Activated CD8-positive, alpha-beta memory T cell treated with anti-CD3 and anti-CD28 coated beads for 48 hours (primary cell): ENCODE measurements at places on chromosomes 1 and 21.

DNA sequence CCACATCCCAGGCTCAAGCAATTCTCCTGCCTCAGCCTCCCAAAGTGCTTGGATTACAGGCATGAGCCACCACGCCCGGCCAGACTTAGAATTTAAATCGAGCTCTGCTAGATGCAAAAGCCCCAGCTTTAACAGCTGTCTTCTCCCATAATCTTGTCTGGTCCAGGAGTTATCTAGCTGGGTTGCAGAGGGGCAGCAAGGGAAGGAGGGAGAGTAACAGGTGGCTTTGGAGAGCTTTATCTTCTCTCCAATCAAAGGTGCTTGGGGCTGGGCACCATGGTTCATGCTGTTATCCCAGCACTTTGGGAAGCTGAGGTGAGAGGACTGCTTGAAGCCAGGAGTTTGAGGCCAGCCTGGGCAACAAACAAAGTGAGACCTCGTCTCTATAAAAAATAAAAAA is 3.9 kb downstream of the RHBG start:
- DNase-seq = no peak

DNA sequence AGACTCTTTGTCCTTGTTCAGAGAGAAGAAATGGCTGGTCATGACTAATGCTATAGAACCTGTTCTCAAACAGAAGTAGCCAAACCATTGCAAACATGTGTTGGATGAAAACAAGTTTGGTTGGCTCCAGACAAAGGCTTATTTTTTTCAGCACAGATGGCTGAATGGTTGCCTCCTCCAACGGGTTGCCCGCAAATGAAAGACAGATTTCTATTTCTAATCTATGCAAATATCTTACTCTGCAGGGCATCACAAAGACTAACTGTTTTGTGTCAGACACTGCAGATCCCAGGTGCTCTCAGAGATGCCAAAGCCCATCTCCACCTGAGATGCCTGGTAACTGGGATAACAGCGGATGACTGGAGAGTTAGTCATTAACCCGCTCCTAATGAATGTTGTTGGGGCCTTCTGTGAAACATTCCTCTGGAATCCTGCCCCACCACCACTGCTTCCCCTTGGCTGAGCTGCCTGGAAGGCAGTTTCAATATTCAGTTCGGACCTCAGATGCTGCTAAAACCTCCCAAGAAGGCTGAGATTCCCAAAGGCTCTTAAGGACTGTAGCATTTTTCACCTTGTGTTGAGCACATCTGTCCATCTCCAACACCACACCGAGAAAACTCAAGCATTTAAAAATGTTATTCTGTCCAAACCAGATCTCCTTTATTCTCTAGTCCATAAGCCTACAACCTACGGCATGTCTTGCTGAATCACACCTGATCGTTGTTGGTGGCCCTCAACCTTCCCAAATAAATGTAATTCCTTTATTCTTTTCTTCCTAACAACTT is 104.4 kb downstream of the PTPN14 start:
- no peak for DNase-seq

DNA sequence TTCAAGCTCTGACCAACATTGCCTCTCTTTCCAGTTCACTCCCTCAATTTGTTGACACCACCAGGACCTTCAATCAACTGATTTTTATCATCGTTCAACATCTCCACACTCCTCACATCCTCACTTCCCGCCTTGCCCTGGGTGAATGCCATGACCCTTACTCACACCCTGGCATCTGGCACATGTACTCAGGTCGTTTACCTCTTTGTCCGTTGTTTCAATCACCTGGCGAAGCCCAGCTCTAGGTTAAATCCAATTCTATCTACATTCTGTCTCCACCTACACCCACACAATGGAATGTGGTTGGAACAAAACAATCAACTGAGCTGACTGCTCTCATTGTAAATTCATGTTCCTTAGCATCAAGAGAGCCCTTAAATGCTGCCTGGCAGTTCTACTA is 24.2 kb upstream of the TBX15 start:
- no peak for DNase-seq

GRCh38 chr1:41003127-41003639 is 18.3 kb downstream of the SLFNL1 start:
- DNase-seq = no peak

- no peak for DNase-seq
Observed at GRCh38 chr1:60622486-60622885, 459.9 kb upstream of the NFIA start.

- DNase-seq = no peak
Observed at GRCh38 chr21:30233228-30234020, 17.5 kb upstream of the CLDN8 start.

DNA sequence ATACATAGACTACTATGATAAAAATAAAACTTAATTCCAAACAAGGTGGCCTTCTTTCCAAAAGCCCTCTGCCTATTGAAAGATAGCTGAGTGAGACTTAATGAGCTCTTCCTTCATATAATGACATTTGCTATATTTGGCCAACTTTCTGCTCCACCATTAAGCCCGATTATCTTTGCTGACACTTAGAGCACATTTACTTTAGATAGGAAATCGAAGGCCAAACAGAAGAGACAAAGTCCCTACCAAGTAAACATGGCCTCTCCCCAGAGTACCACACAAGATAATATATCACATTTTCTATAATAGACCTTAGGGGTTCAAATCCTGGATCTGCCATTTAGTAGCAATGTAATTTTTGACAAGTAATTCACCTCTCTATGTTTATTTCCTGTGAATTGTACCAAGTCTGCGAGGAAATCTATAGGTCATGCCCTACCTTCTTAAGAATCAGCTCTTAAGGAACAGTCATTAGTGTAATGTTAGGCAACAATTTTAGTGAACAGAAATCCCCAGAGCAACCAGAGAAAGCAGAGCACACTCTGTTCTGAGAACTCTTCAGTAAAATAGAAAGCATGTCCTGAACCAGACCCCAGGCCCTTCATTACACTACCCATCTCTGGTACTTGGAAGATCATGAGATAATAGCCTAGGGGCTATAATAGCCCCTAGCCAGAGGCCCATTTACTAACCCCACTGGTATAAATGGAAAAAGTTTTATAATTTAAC is 17.3 kb upstream of the COA6 start:
- DNase-seq = no peak

DNA sequence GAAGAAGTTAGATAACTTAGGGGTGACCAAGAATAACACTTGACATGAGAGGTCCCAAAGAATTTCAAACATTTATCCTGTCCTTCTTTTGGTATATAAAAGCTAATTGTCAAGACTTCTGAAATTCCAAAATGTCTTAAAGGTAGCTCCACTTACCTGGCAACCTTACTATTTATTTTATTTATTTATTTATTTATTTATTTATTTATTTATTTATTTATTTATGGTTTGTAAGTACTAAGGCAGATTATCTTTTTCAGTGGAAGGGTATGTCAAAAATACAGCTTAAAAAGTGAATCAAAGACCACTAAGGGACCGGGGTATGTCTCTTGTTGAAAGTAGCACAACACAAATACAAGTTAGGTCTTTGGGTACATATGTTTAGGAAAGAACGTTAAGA is 620.8 kb upstream of the B3GALT2 start:
- DNase-seq = no peak

- no peak for DNase-seq
Observed at GRCh38 chr1:53601867-53602775, 136.8 kb downstream of the GLIS1 start.

DNA sequence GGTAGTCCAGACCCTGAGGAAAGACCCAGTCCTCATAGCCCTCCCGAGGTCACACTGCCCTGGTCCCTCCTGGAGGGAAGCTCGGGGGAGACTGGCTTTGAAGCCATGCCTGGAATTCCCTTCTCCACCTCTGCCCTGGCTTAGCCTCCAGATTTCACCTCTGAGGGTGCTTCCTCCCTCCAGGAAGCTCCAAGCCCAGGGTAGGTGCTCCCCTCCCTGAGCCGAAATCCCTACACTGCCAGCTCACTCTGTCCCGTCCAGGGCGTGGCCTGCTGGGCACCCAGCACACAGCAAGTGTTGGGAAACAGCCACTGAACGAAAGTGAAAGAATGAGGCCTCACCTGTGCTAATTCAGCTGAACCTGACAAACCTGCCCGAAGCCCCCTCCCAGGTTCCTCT is 6.0 kb upstream of the TNFRSF25 start:
- no peak for DNase-seq

- DNase-seq = peak; percentile 100
Observed at GRCh38 chr1:45521413-45522323, at the start of gene PRDX1. TSS of gene PRDX1 (minus strand) at chr1:45521884. CDS start at chr1:45519043, 2,841 bp downstream.

- DNase-seq = no peak
Observed at GRCh38 chr1:210132582-210132981, 100.0 kb upstream of the SERTAD4 start.

- DNase-seq = no peak
Observed at GRCh38 chr1:68565923-68566322, 69.0 kb upstream of the DEPDC1 start.

- DNase-seq = no peak
Observed at GRCh38 chr1:67524143-67525052, 94.2 kb upstream of the SERBP1 start.

GRCh38 chr1:228000836-228001563 is 5.8 kb upstream of the WNT3A start:
- no peak for DNase-seq

DNA sequence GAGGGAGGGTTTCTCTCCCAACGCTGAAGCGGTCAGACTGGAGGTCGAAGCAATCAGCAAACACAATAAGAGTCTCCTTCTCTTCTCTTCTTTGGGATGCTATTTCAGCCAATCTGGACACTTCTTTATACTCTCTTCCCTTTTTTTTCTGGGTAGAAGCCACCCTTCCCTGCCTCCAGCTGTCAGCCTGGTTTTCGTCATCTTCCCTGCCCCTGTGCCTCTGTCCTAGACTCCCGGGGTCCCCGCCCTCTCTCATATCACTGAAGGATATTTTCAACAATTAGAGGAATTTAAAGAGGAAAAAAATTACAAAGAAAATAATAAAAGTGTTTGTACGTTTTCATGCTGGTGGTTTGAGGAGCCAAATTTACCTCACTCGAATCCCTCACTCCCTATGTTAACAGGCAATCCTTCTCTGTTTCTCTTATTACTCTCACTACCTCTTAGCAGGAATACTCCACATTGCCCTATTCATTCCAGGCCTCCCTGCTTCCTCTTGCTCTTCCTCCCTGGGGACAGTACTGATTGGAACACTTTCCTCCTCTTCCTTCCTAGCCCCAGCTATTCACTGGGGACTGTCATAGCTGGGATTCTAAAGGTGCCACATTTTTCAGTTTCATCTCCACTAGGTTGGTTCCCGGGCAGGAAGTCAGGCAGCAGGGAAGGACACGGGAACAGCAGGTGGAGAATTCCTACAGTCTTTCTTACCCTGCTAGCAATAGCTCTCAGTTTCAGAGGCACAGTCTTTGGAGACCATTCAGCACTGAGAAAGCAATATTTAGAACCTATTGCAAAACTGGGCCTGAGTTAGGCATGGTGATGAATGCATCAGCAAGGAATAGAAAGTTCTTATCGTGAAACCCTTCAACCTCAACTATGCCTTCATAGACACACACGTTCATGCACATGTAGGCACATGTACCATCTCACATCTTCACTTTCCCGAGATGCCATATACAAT is 288.0 kb downstream of the PBX1 start:
- DNase-seq = no peak

DNA sequence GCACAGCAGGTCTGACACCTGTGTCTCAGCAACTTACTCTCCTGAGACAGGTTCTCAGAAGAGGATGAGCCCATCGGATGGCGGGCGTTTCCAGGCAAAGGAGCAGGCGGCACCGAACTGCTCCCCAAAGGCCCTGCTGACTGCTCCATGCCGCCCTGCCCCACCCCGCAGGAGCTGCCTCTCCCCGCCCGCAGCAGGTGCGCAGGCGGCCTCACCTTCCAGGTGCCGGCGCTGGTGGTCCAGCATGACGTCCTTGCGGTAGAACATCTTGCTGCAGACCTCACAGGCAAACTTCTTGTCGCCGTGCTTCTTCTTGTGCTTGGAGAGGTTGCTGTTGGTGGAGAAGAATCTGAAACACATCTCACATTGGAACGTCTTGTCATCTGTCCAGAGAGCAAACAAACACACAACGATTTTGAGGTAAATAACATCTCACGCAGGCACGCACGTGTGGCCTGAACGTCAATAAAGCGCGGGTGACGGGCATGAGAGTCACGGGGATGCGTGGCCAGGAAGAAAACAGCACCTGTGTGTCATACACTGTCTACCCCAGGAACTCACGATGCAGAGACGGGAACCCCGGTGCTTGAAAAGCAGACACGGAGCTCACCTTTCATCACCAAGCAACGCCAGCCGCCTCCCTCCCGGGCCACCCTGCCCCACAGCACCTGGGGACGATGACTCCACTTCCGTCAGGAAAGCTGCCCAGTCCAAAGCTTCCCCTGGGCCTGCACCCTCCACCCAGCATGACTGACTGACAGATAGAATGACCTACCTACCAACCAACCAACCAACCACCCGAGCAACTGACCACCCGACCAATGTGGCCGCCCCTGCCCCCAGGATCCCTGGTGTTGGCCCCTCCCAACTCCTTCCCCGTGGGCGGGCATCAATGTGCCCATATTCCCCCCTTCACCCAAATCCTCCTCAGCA is 50.9 kb downstream of the PRDM15 start:
- DNase-seq = no peak

DNA sequence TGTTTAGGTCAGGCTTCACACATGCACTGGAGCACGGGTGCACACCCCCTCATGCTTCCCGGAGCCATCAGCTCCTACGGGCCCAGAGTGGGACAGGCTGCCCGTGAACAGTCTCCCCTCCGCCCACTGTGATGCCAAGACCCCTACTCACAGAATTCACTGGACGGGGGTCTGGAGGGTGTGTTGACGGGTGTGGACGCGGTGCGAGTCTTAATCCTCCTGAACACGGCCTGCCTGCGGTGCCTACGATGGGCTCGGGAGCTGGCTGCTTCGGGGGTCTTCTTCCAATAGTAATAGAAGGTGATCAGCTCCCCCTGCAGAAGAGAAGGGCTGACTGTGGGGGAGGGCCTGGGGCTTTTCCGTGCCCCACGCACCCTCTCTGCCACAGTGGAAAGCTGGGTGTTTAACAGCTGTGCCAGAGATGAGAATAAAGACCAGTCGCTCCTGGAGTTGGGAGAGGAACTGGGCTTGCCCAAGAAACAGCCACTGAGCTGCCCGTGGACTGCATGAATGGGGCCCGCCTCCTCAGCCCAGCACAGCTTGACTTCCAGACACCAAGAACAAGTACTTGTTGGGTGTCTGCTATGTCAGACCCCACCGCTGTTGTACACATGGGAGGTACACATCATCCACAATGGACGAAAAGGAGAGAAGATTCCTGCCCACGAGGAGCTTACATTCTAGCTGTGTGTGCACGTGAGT is 47.9 kb downstream of the SLC45A1 start:
- DNase-seq = no peak

- DNase-seq = no peak
Observed at GRCh38 chr1:161970633-161971032, 53.0 kb downstream of the OLFML2B start.

- DNase-seq = no peak
Observed at GRCh38 chr1:235642943-235643371, 6.6 kb downstream of the GNG4 start.

- no peak for DNase-seq
Observed at GRCh38 chr21:28699186-28699585, 293.5 kb downstream of the LTN1 start.

DNA sequence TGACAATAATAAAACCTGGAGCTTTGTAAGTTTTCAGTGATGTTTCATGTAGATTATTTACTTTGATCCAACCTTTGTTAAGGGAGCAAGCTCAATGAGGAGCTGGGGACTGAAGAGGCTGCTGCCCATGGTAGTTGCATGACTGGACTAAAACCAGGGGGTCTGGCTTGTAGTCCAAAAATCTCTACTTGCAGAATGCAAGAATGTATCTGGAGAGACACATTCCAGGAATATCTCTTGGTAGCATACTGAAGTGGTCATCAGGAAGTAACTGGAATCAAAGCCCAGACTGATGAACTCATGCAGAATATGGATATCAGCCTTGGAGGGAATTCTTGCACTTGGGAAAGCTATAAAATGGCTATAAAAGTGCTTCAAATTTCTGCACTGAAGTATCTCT is 5.8 kb upstream of the KIAA0040 start:
- no peak for DNase-seq
